ENCODE measurements at places on chromosomes 5 and 9.

DNA sequence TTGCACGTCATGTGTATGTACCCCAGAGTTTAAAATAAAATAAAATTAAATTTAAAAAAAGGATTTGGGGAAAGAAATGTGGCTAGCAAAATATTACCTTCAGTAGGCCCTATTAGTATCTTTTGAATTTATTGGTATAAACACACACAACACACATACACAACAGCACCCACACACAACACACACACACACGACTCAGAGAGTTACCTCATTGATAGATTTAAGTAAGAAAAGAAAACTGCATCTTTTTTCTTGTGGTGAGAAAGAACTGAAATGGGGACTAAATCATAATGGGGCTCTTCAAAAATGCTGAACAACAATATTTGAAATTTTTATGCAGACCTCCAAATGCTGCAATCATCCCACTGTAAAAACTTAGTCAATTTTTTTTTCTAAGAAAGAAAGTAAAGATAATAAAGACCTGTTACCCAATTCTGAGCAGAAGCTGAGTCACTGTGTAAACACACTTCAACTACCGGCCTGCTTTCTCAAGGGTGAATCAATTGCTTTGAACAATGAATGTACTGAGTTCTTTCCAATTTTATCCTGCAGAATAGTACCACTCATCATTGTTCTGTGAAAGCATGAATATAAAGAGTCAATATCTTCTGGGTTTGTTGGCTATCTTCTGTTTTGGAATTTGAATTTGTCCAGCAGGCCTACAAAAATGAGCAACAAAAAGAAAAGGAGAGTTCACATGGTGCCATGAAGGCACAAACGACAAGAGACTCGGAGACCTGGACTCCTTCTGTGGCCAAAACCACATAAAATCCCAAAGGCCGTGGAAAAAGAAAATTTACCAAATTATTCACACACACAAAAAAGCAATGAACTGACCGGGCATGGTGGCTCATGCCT is 57.9 kb upstream of the CCNG1 start:
- DNase-seq = no peak

DNA sequence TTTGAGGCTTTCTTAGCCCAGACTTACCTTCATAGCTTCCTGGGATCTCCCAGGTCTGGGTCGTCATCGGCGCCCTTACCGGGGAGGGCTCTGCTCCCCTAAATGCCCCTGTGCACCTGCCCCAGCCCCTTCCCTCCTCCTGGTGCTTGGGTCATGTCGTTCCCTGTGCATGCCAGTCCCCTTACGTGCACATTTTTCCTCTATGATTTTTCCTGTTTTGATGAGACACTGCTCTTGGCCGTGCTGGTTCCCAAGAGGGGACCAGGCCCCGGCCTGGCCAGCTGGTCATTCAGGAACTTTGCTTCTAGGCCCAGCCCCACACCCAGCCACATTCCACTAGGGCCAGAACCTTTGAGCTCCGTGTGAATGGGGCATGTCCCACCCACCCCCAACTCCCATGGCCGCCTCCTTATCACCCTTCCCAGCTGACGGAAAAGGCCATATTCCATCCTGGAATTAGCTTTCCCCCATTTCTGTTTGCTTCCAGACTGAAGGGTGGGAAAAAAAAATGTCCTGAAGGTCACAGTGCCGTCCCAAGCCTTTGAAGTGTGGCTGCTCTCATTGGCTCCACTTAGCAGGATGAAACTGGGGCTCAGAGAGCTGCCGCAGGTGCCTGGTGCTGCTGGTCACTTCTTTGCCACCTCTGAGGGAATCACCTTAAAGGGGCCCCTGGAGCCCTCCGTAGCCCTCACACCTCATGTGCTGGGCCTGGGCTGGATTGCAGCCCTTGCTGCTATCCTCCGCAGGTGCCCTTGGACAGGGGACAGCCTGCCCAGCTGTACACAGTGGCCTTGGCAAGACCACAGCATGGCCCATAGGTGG is 25.1 kb downstream of the ERGIC1 start:
- no peak for DNase-seq

GRCh38 chr5:148729182-148729581 is 74.9 kb upstream of the HTR4 start:
- no peak for DNase-seq

GRCh38 chr5:14156650-14157492 is 13.7 kb downstream of the TRIO start:
- DNase-seq = no peak

GRCh38 chr9:70192707-70193106 is 66.1 kb upstream of the SMC5 start:
- no peak for DNase-seq

DNA sequence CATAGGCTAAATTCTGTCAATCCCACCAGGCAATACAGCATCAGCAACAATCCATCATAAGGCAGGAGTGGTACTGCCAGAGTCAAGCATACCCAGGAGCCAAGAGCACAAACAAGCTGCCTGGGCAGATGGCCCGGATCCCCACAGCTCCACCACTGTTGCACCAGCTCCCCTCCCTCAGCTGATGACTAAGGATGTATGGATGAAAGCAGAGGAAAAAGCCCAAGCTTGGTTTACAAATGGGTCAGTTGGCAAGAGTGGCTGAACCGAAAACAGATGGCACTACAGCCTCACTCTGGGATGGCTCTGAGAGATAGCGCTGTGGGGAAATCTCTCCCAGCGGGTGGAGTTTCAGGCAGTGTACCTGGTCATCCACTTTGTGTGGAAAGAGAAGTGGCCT is 29.4 kb downstream of the DROSHA start:
- no peak for DNase-seq

DNA sequence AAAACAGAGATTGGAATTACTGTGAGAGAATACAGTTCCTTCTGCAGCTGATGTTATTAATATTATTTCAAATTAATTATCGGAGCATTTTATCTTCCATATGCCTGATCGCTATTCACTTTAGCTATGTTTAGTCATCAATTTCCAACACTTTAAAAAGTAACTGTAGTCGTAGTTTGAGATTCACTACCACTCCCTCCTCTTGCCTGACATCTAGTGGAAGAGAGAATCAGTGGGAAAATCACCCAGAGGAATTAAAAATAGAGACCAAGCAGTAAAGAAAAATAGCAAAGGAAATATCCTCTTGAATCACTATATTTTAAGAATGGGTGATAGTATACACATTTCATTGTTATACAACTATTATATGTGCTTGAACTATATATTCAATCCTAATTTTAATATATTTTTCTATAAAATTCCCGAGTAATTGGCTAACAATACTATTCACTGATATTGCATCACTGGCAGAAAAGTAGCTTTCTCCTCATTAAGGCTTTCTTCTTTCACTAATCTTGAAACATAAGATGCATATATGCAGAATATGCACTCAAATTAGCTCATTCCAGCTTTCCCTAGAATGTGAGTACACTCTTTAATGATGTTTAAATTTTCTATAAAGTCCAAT is 708.7 kb downstream of the CDH9 start:
- no peak for DNase-seq

- DNase-seq = no peak
Observed at GRCh38 chr5:59366784-59367183, 526.7 kb downstream of the PDE4D start.

- no peak for DNase-seq
Observed at GRCh38 chr5:84597904-84598303, 213.2 kb upstream of the EDIL3 start.

GRCh38 chr5:155665361-155665760 is 651.8 kb downstream of the KIF4B start:
- no peak for DNase-seq

- DNase-seq = no peak
Observed at GRCh38 chr5:9653811-9654210, 23.7 kb upstream of the TAS2R1 start.

DNA sequence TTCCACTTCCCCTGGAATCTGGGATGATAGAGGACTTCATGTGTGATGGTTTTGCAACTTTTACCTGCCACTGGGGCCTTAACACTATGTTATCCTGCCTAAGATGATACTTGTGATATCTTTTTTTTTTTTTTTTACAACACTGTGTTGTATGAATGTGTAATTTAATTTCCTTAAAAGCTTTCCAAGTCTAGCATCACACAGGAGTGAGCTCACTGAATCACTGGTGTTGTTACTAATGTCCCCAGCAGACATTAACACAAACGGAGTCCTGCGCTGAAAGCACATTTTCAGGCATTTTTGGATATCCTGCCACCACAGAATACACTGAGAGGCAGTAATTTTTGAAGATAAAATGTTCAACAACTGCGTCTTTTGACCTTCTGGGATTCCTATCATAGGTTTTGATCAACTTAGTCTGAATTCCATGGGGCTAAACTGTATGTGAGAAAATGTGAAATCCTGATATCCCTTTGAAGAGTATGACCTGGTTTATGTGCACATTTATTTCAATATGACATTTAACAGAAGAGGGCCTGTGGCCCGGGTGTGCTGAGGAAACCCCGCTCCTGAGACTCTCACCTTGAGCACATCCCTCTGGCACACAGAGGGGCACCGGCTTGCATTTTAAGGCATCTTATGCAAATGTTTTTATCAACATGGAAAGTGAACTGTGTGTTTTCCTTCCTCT is 118.0 kb downstream of the FSTL4 start:
- DNase-seq = no peak

DNA sequence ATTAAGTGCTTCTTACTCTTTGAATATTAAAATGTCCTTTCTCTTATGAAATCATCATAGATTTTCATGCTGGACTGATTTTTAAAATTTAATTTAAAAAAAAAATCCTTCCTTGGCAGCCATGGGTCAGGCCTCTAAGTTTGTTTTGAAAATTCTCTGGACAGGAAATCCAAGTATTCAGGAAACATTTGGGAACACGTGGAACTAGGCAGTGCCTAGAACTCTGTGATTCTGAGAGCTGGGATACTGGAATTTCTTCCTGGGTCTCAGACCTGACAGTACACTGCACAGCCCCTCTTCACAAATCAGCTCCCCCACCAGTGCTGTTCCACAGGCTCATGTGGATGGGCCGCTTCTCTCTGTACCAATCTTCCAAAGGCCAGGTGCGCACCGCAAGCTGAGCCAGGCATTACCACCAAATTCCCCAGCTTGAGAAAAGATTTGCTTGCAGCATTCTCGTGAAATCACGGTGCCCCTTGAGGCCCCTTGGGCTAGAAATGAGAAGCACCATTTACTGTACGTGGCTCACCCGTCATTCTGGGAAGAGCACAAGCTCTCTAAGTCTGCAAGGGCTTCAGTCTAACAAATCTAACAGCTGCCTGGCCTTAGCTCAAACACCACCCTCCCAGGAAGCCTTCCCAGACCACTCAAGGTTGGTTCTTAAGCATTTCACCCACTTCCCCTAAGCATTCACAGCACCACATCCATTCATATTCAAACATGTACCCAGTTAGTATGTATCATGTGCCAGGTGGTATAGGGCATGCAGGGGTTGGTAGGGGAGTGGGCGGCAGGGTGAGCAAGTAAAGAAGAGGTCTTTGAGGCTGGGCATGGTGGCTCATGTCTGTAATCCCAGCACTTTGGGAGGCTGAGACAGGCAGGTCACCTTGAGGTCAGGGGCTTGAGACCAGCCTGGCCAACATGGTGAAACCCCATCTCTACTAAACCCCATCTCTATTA is 26.5 kb downstream of the B4GALT1 start:
- DNase-seq = no peak

DNA sequence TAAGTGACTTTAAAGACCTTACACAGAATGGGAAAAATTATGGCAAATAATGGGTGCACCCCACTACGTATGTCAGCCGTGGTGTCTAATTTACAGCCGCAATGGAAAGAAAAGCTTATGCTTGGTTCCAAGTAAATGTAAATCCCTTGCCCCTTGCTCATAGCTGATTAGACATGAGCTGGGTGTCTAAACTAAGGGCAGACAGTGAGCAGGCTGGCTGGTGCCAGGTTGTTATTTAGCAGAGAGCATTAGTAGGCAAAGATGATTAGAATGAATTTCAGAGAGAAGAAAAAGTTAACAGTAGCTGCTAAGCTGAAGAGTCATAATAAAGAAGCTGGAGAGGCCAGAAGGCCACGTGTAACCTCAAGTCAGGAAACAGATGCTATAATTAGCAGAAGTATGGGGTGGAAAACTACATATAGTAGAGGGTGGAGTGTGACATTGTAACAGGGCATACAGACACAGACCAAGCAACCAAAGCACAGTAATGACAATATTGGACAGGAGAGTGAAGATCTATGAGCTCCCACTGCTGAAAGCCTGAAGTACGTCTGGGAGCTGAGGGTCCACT is 257.7 kb downstream of the MCTP1 start:
- no peak for DNase-seq

DNA sequence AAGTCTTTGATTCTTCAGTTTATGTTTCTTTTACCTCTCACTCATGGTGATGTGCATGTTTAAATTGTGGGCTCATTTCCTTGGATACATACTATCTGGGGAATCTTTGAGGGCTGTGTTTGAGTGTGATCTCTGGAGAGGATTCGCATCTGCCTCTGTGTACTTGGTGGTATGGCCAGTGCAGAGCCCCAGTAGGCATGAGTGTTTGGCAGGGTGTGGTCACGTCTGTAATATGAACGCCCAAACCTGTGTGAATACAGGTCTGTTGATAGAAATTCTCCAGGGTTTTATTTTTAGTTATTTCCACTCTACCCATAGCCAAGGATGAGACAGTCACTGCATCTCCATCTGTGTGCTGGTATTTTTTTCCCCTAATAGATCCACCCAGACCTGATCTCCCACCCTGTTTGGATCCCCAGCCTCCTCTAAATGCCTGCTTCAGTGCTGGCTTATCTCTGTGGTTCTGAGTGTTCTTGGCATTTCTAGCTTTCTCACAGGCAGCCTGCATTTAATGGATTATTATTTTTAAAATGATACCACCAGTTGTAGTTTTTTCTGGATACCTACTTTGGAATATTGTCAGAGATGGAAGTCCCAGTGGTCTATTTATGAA is 37.5 kb downstream of the TJP2 start:
- DNase-seq = no peak

- DNase-seq = no peak
Observed at GRCh38 chr5:160434022-160434531, 12.4 kb downstream of the PTTG1 start.

GRCh38 chr5:77337686-77338085 is 127.2 kb downstream of the PDE8B start:
- no peak for DNase-seq

- no peak for DNase-seq
Observed at GRCh38 chr9:123861086-123861755, 68.7 kb downstream of the DENND1A start.

DNA sequence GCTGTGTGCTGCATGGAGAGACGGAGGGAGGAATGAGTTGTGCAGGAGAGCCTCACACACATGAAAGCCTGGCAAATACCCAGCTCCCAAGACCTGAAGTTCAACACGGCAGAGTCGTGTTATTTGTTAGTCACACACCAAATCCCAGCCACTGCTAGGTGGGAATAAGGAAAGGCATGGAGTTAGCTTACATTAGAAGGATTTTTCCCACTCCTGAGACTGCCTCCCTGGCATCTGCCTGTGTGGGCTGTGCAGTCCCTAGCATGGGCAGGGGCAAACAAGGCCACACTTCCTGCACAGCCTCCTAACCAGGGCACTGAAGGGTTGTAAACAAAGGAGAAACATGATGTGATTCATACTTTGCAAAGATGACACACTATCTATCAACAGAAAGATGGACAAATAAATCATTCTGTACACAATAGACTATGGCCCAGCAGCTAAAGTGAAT is 306.8 kb downstream of the SPOCK1 start:
- DNase-seq = no peak

DNA sequence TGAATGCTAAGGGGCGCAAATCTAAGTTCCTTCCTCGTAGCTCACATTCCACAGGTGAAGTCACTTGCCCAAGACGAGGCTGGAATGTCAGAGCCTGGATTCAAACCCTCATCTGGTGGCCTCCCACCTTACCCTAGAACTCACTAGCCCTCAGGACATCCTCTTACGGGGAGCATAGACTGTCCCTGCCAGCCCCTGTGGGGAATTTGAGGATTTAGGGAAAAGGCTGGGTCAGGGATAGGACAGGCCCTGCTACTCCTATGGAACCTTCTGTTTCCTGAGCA is 45.0 kb downstream of the IRF1 start:
- DNase-seq = no peak
